ENCODE measurements at places on chromosomes 1 and 21. TPM values are rescaled to one million over a fixed set of nuclear protein-coding genes. Genes with fewer than 3 reads are reported as not detected.

The VANGL2 gene
- total RNA-seq, result 12.7 TPM

The GUCA2B gene
- not detected for total RNA-seq

The PM20D1 gene
- 23.7 TPM for total RNA-seq

The CD1E gene
- total RNA-seq, result 0.52 TPM

The NEGR1 gene
- total RNA-seq, result 10.0 TPM

The LRRC8C gene
- 10.1 TPM for total RNA-seq

The CGN gene
- 67.4 TPM for total RNA-seq

The SERTAD4 gene
- total RNA-seq, result 2.1 TPM

The TRIM67 gene
- not detected for total RNA-seq

The ACTN2 gene
- 6.7 TPM for total RNA-seq

The TFF2 gene
- total RNA-seq, result not detected

The C1orf141 gene
- not detected for total RNA-seq

The SERINC2 gene
- 237 TPM for total RNA-seq

The TMEM52 gene
- not detected for total RNA-seq

The PTPRC gene
- total RNA-seq, result 35.1 TPM

The ATP1A1 gene
- total RNA-seq, result 322 TPM

The PDZK1IP1 gene
- 1.9 TPM for total RNA-seq

The PRAMEF27 gene
- not detected for total RNA-seq

The S100A7 gene
- not detected for total RNA-seq

The FTCD gene
- total RNA-seq, result 0.91 TPM

The DCDC2B gene
- total RNA-seq, result not detected

The CFHR5 gene
- not detected for total RNA-seq

The DENND2C gene
- total RNA-seq, result 8.4 TPM

The QSOX1 gene
- total RNA-seq, result 285 TPM

The MYBPHL gene
- not detected for total RNA-seq

The OR6N1 gene
- total RNA-seq, result not detected

The OR2AK2 gene
- not detected for total RNA-seq

The PARP1 gene
- 75.8 TPM for total RNA-seq

The TRPM2 gene
- 10.0 TPM for total RNA-seq

The FMO5 gene
- total RNA-seq, result 8.4 TPM

The AMY2A gene
- not detected for total RNA-seq

The DISC1 gene
- 9.6 TPM for total RNA-seq

The CCDC17 gene
- total RNA-seq, result 2.4 TPM

The PRAMEF5 gene
- not detected for total RNA-seq

The SLAMF6 gene
- total RNA-seq, result 3.0 TPM

The PADI1 gene
- total RNA-seq, result 0.86 TPM

The AMY1C gene
- not detected for total RNA-seq

The CD247 gene
- 4.7 TPM for total RNA-seq

The AMY1A gene
- not detected for total RNA-seq

The AJAP1 gene
- 5.7 TPM for total RNA-seq

The PERM1 gene
- 0.10 TPM for total RNA-seq

The ADAMTS1 gene
- total RNA-seq, result 145 TPM

The S100B gene
- total RNA-seq, result 3.0 TPM

The NBPF4 gene
- 0.34 TPM for total RNA-seq

The CR1L gene
- total RNA-seq, result not detected

The LIN9 gene
- 2.7 TPM for total RNA-seq

The FAM229A gene
- 5.5 TPM for total RNA-seq

The TSPAN2 gene
- total RNA-seq, result 22.0 TPM

The DUSP23 gene
- 47.5 TPM for total RNA-seq

The CASZ1 gene
- total RNA-seq, result 76.8 TPM

The CRNN gene
- total RNA-seq, result not detected

The IFNGR2 gene
- total RNA-seq, result 59.0 TPM

The DMBX1 gene
- not detected for total RNA-seq

The ALX3 gene
- not detected for total RNA-seq

The IBA57 gene
- total RNA-seq, result 11.5 TPM

The TRIM17 gene
- total RNA-seq, result 22.6 TPM

The SYT2 gene
- not detected for total RNA-seq

The DTL gene
- 1.6 TPM for total RNA-seq

The WDR64 gene
- total RNA-seq, result not detected

The TRIM46 gene
- 1.6 TPM for total RNA-seq
